ENCODE measurements at places on chromosomes 7 and 10.

- no peak for DNase-seq
Observed at GRCh38 chr10:9766762-9767161, 1250.9 kb upstream of the CELF2 start.

GRCh38 chr10:59648711-59649201 is 60.9 kb downstream of the SLC16A9 start:
- peak; percentile 10 for DNase-seq

GRCh38 chr10:116490028-116490662 is 55.6 kb upstream of the PNLIP start:
- DNase-seq = peak; percentile 28

- DNase-seq = peak; percentile 73
Observed at GRCh38 chr10:99630433-99630832, 10.2 kb upstream of the SLC25A28 start.

DNA sequence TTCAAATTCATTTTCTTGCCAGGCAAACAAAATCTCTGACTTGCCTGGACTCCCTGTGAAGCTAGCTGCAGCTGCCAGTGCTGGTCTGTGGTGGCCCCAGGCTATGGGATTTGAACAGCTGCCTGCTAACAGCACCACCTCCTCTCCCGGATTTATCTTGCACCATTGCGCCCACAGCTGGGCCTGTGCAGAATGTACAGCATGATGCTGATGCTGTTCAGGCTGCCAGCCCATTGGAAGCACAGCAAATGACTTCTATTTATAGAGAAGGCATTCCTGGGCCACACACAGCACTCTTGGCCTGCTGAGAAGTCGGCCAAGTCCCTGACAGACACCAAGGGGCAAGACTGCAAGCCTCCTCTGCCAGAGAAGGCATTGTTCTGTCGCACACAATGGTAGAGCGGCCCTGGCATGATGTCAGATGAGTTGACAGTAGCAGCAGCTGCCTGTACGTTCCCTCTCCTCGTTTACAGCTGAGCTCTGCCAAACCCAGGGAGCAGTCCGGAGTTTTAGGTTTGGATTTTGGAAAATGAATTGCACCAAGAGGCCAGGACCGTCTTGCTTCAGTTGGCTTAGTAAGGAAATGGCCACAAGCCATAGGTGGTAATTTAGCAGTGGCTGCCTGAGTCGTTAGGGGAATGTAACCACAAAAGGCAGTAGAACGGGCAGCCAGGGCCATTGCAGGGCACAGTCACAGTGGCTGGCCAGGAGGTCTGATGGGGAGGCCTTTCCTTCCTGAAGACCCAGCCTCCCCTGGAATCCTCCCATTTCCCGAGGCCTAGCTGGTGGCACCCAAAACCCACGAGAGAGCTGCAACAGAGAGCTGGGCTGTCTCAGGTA is 38.5 kb downstream of the MTURN start:
- DNase-seq = peak; percentile 50

- no peak for DNase-seq
Observed at GRCh38 chr10:12945690-12946359, 55.7 kb downstream of the CCDC3 start.

DNA sequence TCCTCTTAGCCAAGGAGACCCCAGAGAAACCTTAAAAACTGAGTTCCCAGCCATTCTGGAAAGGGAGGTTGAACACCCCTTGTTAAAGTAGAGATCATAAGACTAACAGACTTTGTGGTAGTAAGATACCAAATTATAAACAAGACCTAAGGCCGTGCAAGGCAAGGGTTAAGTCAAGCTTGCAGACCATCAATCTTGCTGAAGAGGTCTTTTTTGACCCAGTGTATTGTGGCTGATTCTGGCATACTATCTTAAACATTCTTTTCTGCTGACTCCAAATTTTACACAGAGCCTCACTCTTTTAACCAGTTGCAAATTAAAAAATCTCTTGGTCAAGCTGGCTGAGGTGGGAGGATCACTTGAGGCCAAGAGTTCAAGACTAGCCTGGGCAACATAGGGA is 1.2 kb upstream of the TBRG4 start:
- DNase-seq = no peak

DNA sequence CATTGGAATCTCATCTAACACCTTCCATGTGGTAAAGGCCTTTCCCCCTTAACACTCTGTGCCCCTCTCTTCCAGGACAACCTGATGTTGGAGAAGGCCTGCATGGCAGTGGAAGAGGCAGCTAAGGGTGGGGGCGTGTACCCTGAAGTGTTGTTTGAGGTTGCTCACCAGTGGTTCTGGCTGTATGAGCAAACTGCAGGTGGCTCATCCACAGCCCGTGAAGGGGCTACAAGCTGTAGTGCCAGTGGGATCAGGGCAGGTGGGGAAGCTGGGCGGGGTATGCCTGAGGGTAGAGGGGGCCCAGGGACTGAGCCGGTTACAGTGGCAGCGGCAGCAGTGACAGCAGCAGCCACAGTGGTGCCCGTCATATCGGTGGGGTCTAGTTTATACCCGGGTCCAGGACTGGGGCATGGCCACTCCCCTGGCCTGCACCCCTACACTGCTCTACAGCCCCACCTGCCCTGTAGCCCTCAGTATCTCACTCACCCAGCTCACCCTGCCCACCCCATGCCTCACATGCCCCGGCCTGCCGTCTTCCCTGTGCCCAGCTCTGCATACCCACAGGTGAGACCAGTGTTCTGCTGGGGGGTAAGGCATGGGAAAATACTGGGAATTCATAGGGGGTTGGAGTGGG is 12.4 kb downstream of the NDST2 start:
- DNase-seq = no peak

- no peak for DNase-seq
Observed at GRCh38 chr10:51800121-51800520, 100.7 kb upstream of the CSTF2T start.

- DNase-seq = no peak
Observed at GRCh38 chr10:98029149-98030092, 1.0 kb downstream of the CRTAC1 start.

DNA sequence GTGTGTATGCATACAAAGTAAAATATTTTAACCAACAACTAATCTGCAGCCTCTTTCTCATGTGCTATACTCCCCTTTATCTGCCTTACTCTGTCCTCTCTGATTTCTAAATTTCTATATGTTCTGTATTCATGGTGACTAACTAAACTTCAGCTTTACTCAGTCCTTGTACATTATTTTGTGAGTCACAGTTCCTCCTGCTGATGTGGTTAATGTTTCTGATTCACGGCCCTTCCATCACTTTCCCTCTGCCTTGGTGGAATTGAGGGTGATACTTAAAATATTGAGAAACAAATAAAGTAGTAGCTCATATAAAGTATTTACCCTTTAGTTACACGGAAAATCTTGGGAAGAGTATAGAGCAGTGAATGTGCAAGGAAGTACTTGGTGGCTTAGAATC is 899.1 kb upstream of the ZWINT start:
- DNase-seq = no peak

DNA sequence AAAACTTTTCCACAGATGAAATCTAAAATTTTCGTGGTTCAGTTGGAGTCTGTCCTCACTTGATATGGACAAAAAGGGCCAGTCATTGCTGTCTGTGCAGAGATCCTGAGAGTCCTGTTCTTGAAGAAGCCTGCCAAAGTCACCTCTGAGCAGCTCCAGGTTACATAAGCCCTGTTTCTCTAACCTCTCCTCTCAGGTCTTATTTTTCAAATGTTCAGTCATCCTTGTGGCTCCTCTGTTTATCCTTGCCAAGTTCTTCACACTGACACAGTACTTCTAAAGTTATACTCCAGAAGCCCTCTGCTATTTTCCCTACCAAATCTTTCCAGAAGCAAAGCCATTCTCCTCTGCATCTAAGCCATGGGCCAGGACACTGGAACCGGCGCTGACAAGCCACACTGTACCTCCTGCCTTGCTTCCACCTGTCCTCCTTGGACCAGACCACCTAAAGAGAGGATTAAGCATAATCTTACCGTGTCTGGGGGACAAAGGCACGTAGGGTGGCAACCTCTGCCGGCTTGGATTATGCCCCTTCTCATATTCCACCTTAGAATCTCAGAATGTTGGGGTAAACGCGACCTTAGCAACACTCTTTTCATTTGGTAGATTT is 161.6 kb downstream of the JAZF1 start:
- DNase-seq = peak; percentile 26

DNA sequence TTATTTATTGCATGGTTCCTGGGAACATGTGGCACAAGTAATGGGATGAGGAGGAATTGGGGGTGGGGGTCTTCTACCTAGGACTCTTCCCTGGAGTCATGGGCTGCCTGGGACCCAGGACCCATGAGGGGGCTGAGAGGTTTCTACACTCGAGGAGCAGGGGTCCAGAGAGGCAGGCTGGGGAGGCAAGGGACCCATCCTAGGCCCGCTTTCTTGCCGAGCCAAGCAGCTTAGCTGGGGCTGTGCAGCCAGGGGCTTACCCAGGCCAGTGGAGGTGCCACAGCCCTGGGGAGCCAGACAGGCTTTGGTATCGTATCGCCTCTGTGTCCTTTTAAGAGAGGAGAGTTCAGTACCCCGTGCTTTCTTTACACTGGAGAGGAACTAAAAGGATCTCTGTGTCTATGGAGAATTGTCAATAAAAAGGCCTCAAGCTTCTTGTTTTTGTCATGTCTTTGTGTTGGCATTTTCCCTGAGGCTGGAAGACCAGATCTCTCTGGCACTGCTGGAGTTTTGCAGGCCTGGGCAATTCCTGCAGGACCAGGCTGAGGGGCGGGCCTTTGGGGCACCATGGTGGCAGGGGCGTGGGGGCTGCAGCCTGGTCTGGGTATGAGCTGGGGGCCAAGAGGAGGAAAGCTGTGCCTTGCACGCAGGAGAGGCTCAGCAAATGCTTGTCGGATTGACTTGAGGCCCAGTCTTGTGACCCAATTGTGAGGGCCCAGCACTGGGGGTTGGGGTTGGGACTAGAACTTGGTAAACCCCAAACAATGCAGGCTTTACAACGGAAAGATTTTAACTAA is 11.1 kb downstream of the SFRP5 start:
- DNase-seq = no peak

DNA sequence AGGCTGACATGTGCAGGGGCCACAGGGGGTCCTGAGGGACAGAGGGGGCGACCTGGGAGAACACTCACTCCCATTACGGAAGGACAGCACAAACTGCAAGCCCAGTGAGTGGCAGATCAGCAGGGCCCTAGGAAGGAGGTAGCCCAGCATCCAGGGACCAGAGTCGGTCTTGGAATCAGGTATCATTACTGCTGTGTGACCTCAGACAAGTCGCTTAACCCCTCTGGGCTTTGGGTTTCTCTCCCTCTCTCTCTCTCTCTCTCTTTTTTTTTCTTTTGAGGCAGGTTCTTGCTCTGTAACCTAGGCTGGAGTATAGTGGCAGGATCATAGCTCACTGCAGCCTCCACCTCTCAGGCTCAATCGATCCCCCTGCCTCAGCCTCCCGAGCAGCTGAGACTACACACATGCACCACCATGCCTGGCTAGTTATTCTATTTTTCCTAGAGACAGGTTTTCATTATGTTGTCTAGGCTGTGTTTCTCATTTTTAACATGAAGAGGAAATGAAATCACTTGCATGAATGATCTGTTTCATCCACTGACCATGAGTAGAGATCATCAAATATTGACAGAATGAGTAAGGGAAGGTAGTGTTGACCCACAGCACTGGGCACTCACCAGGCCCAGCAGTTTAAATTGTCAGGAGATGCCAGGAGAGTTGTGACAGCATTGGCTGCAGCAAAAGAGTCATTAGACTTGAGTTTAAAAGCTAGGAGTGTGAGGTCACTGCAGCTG is 49.4 kb downstream of the BUB3 start:
- no peak for DNase-seq

GRCh38 chr7:132051311-132051710 is 494.9 kb upstream of the PODXL start:
- no peak for DNase-seq

DNA sequence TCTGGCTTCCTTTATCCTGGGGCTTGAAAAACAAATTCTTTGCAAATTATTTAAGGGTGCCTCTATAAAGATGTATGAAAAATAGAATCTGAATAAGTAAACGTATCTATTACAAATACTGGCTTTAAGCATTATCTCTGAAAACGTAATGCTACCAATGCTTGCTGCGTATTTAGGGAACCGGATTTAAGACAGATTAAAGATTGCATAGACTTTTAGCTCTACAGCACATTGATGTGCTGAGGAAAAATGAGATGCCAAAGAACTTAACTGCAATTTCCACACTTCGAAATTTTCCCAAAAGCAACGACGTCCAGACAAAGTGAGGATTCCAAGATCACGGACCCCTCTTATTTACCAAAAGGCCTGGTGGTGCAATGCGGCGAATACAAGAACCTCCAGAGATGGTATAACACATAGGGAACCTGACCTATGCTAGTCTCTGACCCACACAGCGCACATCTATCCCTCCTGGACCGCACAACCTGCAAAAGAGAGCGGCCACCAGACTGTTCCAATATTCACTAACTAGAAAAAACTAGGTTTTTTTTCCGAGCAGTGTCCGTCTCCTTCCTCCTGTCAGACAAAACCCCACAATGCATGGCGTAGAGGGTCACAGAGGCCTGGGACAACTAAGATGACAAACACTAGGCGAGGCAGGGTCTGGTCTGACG is 34.3 kb upstream of the PHF14 start:
- DNase-seq = peak; percentile 16

GRCh38 chr7:149217570-149217969 is 21.9 kb upstream of the ZNF212 start:
- no peak for DNase-seq

GRCh38 chr10:73836427-73836980 is 25.1 kb upstream of the NDST2 start:
- no peak for DNase-seq

DNA sequence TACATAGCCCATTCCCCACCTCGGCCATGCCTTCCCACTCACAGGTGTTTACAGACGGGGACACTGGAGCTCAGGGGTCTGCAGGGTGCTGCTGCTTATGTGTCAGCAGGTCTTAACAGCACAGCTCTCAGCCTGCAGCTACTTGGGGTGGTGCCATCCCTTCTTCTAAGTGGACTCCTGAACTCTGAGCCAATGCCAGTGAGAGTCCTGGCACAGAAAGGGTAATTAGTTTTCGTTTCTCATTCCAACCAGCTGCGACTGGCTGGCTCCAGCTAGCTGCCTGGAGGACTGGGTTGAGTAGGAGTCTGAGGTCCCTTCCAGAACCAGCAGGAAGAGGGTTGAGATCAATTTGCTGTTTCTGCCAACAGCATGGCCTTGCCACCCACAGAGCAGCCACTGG is 88.3 kb upstream of the AGK start:
- DNase-seq = no peak

GRCh38 chr10:10207538-10207937 is 810.1 kb upstream of the CELF2 start:
- DNase-seq = no peak

DNA sequence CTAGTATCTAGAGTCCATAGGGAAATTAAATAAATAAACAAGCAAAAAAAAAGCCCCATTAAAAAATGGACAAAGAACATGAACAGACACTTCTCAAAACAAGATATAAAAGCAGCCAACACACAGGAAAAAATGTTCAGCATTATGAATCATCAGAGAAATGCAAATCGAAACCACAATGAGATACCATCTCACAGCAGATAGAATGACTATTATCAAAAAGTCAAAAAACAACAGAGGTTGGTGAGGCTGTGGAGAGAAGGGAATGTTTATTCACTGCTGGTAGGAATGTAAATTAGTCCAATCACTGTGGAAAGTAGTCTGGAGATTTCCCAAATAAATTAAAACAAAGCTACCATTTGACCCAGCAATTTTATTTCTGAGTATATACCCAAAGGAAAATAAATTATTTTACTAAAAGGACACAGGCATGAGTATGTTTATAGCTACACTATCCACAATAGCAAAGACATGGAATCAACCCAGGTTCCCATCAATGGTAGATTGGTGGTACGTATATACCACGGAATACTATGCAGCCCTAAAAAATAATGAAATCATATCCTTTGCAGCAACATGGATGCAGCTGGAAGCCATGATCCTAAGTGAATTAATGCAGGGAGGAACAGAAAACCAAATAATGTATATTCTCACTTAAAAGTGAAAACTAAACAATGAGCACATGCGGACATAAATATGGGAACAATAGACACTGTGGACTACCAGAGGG is 366.5 kb upstream of the SEMA3C start:
- peak; percentile 89 for DNase-seq
